ENCODE measurements at places on chromosomes 16 and 17. TPM values are rescaled to one million over a fixed set of nuclear protein-coding genes. Genes with fewer than 3 reads are reported as not detected.

DNA sequence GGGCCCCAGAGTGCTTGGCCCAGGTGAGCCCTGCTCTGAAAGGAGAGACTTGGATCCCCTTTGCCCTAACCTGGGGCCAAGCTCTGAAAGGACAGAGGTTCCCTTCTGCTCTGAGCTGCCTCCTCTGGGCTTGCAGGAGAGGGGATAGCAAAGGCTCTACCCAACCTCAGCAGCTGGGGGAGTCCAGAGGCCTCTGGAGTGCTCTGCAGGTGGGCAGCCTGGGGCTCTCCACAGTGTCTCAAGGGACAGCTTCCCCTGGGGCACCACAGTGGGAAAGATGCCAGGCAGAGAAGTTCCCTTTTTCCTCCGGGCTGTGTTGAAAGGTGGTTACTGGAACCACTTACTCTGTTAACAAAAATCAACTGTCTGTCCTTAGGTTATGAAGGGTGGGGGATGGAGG, 48.2 kb upstream of the MGAT5B start:
- no peak for DNase-seq

DNA sequence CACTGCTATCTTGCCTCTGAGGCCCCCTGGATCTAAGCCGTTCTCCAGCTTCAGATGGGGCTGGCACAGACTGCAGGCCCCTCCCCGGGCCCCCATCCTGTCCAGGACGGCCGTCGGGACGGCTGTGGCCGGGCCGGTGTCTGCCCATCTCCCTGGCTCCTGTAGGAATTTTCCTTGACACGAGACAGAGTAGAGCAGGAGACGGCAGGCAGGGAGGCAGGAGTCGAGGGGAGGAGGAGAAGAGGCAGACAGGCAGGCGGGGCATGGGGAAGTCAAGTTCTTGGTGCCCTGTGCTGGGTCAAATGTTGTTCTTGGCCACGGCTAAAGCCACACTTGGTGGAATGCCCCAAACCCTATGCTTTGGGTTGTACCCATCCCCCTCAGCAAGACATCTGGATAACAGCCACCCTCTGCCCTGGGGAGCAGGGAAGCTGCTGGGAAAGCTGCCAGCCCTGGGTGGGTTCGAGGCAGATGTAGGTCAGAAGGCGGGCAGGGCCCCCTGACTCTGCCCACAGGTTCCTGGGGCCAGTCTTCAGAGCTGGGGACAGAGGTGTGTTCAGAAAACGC, 4.0 kb downstream of the C1QTNF1 start:
- peak; percentile 68 for DNase-seq

Gene SPAG9
- 67.2 TPM for total RNA-seq

DNA sequence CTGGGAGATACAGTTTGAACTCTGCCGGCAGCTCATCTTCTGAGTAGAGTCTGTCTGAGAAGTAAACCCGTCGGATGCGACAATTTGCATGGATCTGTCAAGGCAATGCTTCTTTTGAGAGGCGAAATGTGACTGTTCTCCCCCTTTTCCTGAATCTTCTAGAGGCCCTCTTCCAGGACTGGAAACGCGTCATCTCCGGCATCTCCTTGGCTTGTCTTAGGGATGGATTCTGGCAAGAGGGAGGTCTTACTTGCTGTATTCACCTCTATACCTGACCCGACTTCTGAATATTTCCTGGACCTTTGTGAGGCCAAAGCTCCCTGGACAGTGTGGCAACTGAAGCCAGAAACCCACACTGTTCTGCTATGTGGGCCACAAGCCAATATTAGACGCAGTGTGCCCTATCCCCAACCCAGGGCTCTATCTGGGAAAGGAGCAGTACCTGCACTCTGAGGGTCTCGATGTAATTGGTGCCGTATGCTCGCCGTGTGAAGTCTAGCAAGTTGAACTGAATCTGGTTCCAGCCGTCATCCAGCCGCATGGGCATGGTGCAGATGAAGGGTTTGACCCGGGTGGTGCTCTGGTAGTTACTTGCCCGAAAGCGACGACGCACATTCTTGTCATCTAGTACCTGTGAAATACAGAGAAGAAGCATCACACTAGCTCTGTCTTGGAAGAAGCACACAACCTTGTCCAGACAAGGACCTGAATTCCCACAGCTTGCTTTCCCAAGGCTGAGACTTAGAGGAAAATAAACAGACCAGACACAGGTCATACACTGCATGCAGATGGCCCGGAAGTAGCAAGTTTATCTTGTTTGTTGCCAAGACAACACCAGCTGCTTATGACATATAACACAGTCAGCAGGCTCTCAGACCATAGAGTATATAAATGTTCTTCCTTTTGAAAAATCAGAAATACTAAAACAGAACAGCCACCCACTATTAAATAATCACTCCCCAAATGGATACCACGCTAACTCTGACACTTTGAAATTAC, 14.1 kb downstream of the CFAP20 start:
- DNase-seq: no peak

GRCh38 chr17:77504652-77505155, 363.9 kb downstream of the SEC14L1 start:
- no peak for DNase-seq

Gene KRTAP29-1
- total RNA-seq: not detected
